Occipital lobe (tissue), 3 donors: ENCODE measurements at places on chromosomes 2 and 18. TPM values are rescaled to one million over a fixed set of nuclear protein-coding genes. Genes with fewer than 3 reads are reported as not detected.
A peak's percentile ranks its signal among the peaks of the same experiment; 100 is the strongest.

IL36B gene
- not detected for total RNA-seq

GRCh38 chr2:48567671-48568070 lies 37.7 kb downstream of the STON1 start:
- DNase-seq: no peak

GRCh38 chr2:238580486-238580885 lies 153.8 kb downstream of the ASB1 start:
- DNase-seq: no peak

CNGA3 gene
- total RNA-seq: 4.4 TPM

NOTO gene
- total RNA-seq: not detected

- DNase-seq: no peak
Measured at GRCh38 chr18:39675368-39675767, 2109.8 kb upstream of the CELF4 start.

DNA sequence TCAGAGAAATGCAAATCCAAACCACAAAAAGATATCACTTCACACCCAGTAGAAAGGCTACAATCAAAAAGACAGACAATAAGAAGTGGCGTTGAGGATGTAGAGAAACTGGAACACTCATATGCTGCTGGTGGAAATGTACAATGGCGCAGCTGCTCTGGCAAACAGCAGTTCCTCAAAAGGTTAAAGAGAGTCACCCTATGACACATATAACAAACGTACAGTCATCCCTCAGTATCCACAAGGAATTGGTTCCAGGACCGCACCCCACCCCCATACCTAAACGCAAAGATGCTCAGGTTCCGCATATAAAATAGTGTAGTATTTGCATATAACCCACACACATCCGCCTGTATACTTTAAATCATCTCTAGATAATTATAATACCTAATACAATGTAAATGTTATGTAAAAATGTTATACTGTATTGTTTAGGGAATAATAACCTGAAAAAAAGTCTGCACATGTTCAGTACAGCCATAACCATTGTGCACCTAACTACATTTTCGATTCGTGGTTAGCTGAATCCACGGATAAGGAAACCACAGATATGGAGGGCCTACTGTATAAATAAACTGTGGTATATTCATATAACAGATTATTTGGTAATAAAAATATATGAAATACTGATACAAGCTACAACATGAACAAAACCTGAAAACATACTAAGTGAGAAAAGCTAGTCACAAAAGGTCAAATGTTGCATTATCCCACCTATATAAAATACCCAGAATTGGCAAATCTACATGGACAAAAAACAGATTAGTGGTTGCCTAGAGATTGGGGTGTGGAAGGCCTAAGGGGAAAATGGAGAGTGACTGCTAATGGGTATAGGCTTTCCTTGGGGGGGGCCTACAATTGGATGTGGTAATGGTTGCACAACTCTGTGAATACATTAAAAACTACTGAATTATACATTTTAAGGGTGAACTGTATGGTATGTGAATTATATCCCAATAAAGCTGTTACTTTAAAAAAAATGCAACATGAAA lies 37.5 kb downstream of the UXS1 start:
- no peak for DNase-seq

- no peak for DNase-seq
Measured at GRCh38 chr18:56235071-56235470, 403.3 kb downstream of the TXNL1 start.

GRCh38 chr2:136990316-136990715 lies 225.0 kb downstream of the THSD7B start:
- DNase-seq: no peak

ATP6V1B1 gene
- total RNA-seq: not detected

DNA sequence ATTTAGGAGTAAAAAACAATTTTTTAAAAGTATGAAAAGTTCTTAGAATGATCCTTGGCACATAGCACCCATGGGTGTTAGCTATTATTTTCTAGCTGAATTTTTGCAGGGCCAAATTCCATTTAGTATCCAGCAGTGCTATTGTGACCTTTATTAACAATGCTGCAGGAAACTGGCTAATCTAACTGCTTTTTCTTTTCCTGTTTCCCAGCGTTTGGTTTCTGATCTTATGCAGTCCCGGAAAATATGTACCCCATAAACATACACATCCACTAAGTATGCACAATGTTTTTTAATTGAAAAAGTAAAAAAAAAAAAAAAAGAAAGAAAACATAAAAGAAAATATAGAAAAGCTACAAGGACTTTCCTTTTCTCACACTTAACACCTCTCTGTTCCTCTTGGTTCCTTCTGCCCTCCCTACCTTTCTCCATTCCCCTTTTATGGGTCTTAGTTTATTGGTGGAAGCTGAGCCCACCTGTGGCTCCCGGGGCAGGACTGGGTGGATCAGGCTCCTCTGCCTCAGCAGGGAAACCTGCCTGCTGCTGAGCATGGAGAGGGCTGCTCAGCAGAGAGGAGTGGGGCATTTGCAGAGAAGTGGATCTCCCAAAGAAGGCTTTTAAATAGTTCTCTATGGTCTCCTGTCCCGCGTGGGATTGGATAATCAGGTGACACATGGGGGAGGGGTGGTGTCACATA lies 9.3 kb upstream of the SLC16A14 start:
- DNase-seq: no peak

FAM110C gene
- total RNA-seq: 3.1 TPM

GRCh38 chr2:42141687-42142546 lies 27.2 kb upstream of the EML4 start:
- DNase-seq: no peak

- no peak for DNase-seq
Measured at GRCh38 chr2:206783718-206784117, 18.3 kb downstream of the FASTKD2 start.

GRCh38 chr2:158539176-158540005 lies 82.6 kb downstream of the PKP4 start:
- no peak for DNase-seq

CCDC74A gene
- total RNA-seq: 4.1 TPM

DNA sequence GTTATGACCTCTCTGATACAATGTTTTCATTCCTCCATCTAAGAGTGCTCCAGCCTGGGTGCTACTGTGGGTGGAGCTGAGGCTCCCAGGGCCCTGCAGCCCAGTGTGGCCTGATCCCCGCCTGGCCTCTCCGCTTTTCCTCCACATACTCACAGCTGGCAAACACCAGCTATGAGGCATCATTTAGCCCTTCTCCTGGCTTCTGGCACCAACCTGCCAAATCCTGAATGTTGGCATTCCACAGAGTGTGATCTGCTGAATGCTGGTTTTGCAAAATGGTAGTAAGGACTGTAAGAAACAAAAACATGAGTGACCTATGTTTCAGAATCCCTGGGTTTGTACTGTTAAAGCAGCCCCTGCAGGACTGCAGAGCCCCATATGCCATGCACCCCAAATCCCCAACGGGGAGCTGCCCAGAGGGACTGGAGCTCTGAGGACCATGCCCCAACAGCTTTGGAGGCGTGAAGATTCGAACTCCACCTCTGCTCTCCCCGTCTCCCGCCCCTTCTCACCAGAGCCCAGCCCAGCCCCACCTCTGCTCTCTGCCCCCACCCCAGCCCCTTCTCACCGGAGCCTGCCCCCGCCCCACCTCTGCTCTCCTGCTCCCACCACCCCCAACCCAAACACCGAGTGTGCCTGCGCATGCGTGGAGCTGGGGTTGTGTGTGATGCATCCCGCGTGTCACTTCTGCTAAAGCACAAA lies 4.2 kb downstream of the SLC66A2 start:
- no peak for DNase-seq

GRCh38 chr2:101802329-101802728 lies 104.8 kb downstream of the MAP4K4 start:
- DNase-seq: no peak

GRCh38 chr2:17476830-17477229 lies 41.4 kb downstream of the RAD51AP2 start:
- DNase-seq: no peak

- DNase-seq: peak; percentile 37
Measured at GRCh38 chr2:44981714-44982108, 27.5 kb downstream of the SIX2 start.

FTCDNL1 gene
- 3.3 TPM for total RNA-seq

DNA sequence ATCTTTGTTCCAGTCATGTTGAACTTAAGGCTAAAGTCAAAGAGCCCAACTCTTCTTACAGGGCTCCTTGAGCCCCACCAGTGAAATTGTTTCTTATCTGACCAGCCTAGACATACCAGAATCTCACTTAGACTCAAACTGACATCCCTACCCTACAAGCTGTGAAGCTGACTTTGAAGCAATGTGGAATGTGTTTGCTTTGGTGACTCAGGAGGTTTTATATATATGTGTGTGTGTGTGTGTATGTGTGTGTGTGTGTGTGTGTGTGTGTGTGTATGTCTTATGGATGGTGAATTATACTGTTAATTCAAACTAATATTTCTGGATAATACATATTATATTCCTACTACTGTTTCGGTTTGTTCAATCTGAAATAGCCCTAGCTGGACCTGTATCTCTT lies 67.3 kb downstream of the CAMKMT start:
- no peak for DNase-seq

- no peak for DNase-seq
Measured at GRCh38 chr2:9663008-9663879, 32.4 kb upstream of the YWHAQ start.

COL4A3 gene
- 0.16 TPM for total RNA-seq

DNA sequence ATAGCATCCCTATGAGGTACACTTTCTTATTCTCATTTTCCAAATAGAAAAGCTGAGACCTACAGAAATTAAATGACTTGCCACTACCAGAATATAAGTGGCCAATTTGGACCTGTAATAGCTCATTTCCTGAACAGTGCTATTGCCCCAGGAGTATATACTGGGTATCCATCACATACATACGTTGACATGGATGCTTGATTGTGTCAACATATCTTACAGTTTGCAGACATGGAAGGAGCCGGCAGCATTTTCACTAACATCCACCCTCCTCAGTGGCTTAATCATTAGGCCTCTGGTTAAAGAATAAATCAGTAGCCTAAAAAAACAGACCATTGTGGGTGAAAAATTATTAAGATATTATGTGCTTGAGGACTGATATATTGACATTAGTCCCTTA lies 829.3 kb downstream of the LRP1B start:
- DNase-seq: no peak

- DNase-seq: no peak
Measured at GRCh38 chr2:53941749-53942148, 29.0 kb downstream of the PSME4 start.

GRCh38 chr2:159139216-159139933 lies 147.1 kb downstream of the WDSUB1 start:
- DNase-seq: no peak

DNA sequence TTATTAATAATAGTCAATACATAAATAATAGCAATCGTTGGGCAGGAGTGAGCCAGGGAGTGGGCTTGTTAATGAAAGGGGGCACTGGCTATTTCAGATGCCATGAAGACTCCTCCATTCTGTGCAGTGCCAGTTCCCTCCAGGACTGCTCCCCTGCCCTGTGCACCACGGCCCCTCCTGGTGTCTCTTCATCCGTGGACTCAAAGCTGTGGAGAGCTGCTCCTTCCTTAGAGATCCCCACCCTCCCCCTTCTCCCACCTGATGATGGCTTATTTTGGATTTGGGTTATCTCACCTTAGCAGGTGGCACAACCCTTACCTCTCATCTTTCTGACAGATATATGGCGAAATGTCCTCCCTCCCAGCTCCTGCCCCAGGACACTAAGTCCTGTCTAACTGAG lies 3.1 kb upstream of the CELF4 start:
- no peak for DNase-seq

- DNase-seq: no peak
Measured at GRCh38 chr2:31397094-31397493, 17.4 kb downstream of the XDH start.

KCNIP3 gene
- 6.9 TPM for total RNA-seq

GRCh38 chr2:240292619-240293525 lies 142.6 kb upstream of the GPC1 start:
- no peak for DNase-seq

MYCN gene
- 75.5 TPM for total RNA-seq

- no peak for DNase-seq
Measured at GRCh38 chr2:111100765-111101162, 19.9 kb upstream of the BCL2L11 start.

LRPPRC gene
- 108 TPM for total RNA-seq

DNA sequence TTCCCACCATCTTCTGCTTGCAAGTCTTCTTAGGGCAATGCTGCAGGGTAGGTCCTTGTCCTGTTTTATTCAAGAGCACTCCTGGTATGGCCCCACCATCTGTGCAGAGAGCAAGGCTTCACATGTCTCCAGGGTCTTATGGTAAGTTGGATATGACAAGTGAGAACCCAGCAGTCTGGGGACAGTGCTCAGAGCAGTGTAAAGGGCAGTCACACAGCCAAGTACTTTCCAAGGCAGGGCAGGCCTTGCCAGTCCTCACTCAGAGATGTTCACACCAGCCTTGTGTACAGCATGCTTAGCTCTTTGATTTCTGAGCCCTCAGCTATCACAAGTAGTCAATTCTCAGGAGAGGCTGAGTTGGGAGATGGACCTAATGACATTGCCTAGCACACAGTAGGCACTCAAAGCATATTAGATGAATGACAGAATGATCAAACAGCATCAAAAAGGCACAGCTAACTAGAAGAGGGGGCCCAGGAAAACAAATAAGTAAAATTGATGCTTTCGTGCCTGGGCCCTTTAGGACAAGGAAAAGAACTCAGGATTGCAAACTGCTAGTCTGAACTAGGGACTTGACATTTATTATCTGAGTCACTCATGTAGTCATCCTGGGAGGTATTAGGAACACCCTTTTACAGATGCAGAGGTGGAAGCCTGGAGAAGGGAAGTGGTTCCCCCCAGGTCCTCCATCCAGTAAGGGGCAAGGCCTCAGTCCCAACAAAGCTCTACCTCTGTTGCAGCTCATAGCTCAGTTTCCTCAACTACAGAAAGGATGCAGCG lies 86.7 kb upstream of the CTAGE1 start:
- no peak for DNase-seq

- no peak for DNase-seq
Measured at GRCh38 chr2:148957023-148957422, 81.5 kb upstream of the LYPD6B start.

GALNT3 gene
- 5.3 TPM for total RNA-seq

GRCh38 chr2:75079575-75079974 lies 119.7 kb downstream of the TACR1 start:
- no peak for DNase-seq

DNA sequence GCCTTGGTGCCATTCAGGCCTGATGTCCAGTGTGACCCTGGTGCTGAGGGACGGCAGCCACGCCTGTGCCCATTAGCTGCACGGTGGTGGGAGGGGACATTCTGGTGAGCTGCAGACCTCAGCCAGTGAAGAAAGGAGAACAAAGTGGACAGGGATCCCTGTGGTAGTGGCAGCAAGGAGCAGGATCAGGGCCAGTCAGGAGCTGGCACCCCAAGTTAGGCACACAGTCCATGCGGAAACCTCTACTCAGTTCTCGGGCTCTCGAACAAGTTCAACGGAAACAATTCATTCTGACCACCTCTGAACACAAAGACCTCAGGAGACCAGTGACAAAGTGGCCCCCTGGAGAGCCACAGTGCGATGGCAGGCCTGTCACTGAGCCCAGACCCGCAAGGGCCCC lies 30.1 kb downstream of the COA5 start:
- no peak for DNase-seq

GRCh38 chr2:141380008-141380979 lies 750.5 kb downstream of the LRP1B start:
- DNase-seq: no peak

AKAIN1 gene
- total RNA-seq: 3.6 TPM
